Stimulated activated CD8-positive, alpha-beta memory T cell treated with anti-CD3 and anti-CD28 coated beads, Interleukin-2, amount 100 ng/mL, for 48 hours (primary cell): ENCODE measurements at places on chromosomes 4 and X.
A peak's percentile ranks its signal among the peaks of the same experiment; 100 is the strongest.

- no peak for DNase-seq
Observed at GRCh38 chrX:31847773-31848172, 775.9 kb upstream of the FTHL17 start.

- no peak for DNase-seq
Observed at GRCh38 chr4:138399081-138399480, 156.9 kb upstream of the SLC7A11 start.

DNA sequence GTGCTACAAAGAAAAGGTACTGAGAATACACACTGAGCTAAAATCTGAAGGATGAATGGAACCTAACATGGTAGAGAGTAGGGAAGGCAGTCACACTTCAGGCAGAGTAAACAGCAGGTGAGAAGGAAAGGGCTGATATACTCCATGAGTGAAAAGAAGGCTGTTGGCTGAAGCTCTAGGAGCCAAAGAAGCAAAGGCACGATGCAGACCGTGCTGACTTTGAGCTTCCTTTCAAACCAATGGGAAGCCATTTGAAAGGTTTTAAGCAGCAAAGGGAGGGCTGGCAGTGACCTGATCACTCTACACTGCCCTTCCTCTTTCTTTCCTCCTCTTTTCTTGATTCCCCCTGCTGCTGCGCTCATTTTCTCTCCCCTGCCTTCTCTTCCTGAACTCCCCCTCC is 66.4 kb downstream of the TMEM154 start:
- no peak for DNase-seq

GRCh38 chr4:181162676-181163075 is 1080.5 kb upstream of the TENM3 start:
- no peak for DNase-seq

GRCh38 chr4:177413076-177413475 is 29.2 kb downstream of the AGA start:
- DNase-seq = no peak

- DNase-seq = no peak
Observed at GRCh38 chrX:123851079-123851478, 8.8 kb upstream of the XIAP start.

GRCh38 chr4:170853422-170854021 is 763.8 kb upstream of the AADAT start:
- peak; percentile 6 for DNase-seq
